ENCODE measurements at places on chromosomes 3 and 15. TPM values are rescaled to one million over a fixed set of nuclear protein-coding genes. Genes with fewer than 3 reads are reported as not detected.

- DNase-seq: no peak
Measured at GRCh38 chr3:29011441-29011840, 269.4 kb upstream of the RBMS3 start.

NPAP1 gene
- not detected for total RNA-seq

- no peak for DNase-seq
Measured at GRCh38 chr3:39361252-39361927, 21.8 kb upstream of the SLC25A38 start.

- DNase-seq: no peak
Measured at GRCh38 chr3:8539419-8539818, 37.8 kb downstream of the LMCD1 start.

DNA sequence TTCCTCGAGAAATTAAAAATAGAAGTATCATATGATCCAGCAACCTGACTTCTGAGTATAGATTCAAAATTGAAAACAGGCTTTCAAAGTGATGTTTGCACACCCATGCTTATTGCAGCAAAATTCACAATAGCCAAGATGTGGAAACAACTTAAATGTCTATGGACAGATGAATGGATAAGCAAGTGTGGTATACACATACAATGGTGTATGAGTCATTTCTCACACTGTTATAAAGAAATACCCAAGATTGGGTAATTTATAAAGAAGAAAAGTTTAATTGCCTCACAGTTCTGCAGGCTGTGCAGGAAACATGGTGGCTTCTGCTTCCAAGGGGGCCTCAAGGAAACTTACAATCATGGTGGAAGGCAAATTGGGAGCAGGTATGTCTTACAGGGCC, 100.8 kb downstream of the KLF13 start:
- DNase-seq: no peak

DNA sequence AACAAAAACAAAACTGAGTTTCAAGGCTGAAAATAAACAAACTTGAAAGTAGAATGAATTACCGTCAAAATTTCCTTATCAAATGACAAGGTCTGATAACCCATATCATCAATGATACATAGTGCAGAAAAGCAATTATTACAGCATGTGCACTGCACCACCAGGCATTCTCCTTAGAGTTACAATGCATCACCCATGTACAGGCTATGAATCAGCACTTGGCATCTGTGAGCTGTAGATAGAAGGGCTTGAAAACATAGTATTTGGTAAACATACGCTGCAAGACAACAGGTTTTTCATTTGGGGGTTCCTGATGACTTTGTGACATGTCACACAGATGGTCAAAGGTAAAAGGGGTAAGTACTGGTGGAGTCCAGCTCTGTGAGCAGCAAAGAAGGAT, 265.1 kb downstream of the CTNNB1 start:
- DNase-seq: no peak

DNA sequence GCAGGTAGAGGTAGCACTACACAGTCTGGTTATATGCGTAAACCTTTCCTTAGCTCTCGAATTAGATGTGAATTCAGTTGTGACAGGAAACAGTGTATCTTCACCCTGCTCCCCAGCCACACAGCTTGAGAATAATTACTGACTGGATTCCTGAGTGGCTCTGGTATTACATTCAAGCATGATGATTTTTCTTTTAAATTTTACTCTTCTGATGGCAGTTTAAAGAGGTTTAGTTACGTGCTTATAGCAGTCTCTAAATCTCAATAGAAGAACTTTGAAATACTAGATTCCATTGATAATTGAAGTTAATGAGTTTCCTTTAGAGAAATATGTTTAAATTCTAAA, 98.8 kb downstream of the FNDC3B start:
- no peak for DNase-seq

GRCh38 chr3:100465892-100466777, 26.3 kb upstream of the TMEM45A start:
- DNase-seq: no peak

- DNase-seq: no peak
Measured at GRCh38 chr15:43868406-43868805, 41.6 kb downstream of the WDR76 start.

- no peak for DNase-seq
Measured at GRCh38 chr3:122979211-122979610, 48.4 kb downstream of the SEMA5B start.

FRMD5 gene
- 1.5 TPM for total RNA-seq

GPR176 gene
- 31.2 TPM for total RNA-seq

IL17RD gene
- total RNA-seq: 5.1 TPM

DNA sequence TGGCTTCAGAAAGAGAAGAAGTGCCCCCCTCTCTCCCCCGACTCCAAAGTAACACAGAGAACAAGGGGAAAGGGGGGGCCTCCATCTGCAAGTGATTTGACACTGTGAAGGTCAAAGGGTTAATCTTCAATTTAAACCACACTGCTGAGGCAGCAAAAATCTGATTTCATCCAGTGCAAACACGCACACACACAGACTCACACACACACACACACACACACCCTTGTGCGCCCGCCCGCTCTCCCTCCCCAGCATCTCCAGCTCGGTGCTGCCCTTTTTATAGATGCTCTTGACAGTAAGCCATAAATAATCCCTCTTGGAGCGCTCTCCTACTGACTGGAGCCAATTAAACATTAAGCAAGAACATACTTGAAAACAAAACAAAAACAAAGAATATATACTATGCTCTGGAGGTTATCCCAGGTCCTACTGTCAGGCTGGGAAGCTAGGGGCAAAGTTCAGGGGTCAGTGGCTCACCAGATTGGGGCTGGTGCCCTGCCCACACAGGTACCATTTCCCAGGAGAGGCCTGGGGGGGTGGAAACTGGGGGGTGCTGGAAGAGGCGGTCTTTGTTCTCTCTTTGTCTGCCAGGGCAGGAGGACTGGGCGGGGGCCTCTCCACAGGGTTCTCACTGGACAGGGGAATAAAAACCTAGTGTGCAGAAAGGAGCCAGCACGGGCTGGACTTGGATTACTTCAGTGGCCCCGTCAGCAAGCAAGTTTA, 16.3 kb downstream of the BMF start:
- DNase-seq: no peak

- DNase-seq: no peak
Measured at GRCh38 chr15:76298986-76299385, 12.3 kb downstream of the ETFA start.

- DNase-seq: no peak
Measured at GRCh38 chr3:171685116-171685895, 125.0 kb downstream of the PLD1 start.

GRCh38 chr15:56469483-56469882, 4.5 kb upstream of the MNS1 start:
- DNase-seq: no peak

AMOTL2 gene
- 256 TPM for total RNA-seq

TSPAN3 gene
- 333 TPM for total RNA-seq

IGF2BP2 gene
- total RNA-seq: 68.8 TPM

GRCh38 chr15:73889053-73889761, 15.8 kb downstream of the TBC1D21 start:
- DNase-seq: no peak

VILL gene
- total RNA-seq: 2.6 TPM

GRCh38 chr15:42999201-42999779, 78.7 kb upstream of the TTBK2 start:
- DNase-seq: no peak

- no peak for DNase-seq
Measured at GRCh38 chr3:43015991-43016865, 37.1 kb downstream of the GASK1A start.

DNA sequence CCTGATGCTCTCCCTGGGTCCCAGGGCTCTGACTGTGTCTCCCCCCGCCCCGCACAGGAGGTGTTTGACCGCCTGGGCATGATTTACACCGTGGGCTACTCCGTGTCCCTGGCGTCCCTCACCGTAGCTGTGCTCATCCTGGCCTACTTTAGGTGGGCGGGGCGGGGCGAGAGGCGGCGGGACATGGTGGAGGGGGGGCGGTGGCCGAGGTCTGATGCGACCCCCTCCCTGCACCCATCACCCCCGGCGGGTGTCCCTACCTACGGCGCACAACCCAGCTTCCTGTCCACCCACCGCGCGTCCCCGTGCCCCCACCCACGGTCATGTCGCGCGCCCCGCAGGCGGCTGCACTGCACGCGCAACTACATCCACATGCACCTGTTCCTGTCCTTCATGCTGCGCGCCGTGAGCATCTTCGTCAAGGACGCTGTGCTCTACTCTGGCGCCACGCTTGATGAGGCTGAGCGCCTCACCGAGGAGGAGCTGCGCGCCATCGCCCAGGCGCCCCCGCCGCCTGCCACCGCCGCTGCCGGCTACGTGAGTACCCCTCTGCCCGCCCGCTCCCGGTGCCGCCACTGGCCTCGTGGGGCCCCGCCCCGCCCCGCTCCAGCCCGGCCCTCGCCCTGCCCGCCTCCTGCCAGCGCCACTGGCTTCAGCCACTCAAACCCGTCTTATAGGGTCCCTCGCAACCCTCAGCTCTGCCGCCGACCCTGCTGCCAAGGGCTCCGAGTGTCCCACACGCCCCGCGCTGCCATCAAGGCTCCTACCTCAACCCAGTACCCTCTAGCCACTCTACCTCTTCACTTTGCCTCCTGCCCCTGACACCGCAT, 21.0 kb downstream of the PTH1R start:
- peak; percentile 85 for DNase-seq

DNA sequence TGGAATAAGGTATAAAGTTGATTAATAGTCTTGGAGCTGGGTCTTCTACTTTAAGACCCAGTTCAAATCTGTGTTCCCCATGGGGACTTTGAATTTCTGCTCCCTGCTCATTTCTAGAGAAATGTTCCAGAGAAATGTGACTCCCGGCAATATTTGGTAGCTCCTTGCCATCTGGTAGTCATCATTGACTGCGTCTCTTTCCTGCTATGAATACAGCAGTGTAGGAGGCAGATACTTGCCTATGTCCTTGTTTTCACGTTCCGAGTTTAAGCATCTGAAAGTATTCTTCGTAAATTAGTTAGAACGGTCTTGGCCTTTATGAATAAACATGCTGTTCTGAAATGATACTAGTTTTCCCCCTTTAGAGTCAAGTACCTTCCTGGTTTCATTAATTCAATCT, 352.9 kb downstream of the PTPRG start:
- no peak for DNase-seq

SCG3 gene
- total RNA-seq: not detected

GRCh38 chr3:99960123-99960878, 142.6 kb downstream of the CMSS1 start:
- DNase-seq: no peak

DNA sequence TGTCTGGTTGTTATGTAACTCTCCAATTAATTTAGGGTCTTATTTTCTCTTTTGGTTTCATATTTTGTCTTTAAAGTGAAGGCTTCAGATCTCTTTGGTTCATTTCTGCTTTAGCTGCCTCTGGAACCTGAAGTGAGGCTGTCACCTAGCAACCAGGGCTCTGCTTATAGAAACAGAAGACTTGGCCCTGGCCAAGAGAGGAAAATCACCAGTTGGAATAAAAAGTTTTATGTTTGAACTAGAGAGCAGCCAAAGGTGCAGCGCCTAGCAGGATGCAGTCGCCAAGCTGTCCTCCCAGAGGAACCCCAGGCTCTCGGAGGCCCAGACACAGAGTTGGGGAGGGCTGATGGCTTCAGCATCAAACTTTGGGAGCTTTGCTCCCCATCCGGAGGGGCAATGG, 41.1 kb downstream of the LYZL4 start:
- DNase-seq: no peak

DNA sequence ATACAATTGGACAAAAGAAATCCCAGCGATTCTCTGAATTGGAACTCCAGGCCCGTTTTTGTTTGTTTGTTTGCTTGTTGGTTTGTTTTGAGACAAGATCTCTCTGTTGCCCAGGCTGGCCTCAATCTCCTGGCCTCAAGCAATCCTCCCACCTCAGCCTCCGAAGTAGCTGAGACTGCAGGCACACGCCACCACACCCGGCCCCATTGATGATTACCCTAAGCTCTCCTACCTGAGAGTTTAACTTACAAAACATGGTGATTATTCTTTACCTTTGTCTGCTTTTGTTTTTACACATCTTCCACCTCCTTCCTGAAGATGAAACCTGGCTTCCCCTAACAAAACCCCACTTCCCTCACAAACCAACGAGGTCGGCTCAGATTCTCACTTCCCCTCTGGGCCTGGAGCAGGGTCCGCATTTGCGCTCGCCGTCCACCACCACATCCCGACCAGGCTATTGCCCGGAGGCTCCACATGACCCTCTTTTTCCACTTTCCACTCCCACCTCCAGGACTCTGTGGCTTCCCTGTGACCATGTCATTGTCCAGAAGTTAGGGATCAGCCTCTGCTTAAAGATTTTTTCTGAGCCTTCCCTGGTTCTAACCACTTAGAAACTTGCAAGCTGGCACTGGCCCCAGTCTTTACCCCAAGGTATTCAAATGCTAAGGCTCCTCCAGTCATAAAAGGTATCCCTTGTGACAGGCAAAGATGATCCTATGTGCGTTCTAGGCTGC, 14.8 kb downstream of the KLHL6 start:
- no peak for DNase-seq

DNA sequence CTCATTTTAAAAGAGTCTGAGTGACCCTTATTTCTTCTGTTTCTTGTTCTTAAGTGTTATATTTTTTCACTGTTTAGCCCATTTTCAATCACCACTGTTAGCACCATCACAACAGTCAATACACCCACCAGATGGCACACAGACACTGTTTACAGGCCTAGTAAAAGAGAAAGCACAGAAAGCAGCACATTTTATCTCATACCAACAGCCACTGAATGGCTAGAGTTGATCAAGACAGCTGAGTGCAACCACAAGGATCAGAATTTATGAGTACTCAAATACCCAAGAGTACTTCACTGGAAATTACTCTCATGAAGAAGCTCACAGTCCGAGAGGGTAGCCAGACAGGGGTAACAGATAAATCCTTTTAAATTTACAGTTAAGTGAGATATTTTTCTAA, 127.0 kb downstream of the TFDP2 start:
- DNase-seq: no peak

GRCh38 chr3:188046561-188047211, 107.3 kb upstream of the LPP start:
- no peak for DNase-seq

GRCh38 chr3:150035301-150035779, 64.6 kb upstream of the PFN2 start:
- no peak for DNase-seq

GRCh38 chr15:60752973-60753720, 274.2 kb upstream of the ICE2 start:
- DNase-seq: no peak

GRCh38 chr15:89098281-89098680, 10.0 kb downstream of the ABHD2 start:
- no peak for DNase-seq

GRCh38 chr3:194120789-194121770, 14.9 kb upstream of the HES1 start:
- no peak for DNase-seq

- no peak for DNase-seq
Measured at GRCh38 chr3:129014148-129014547, 13.0 kb downstream of the EFCC1 start.

- DNase-seq: no peak
Measured at GRCh38 chr3:64098670-64099069, 75.4 kb upstream of the PSMD6 start.

GRCh38 chr3:7190095-7190494, 329.2 kb downstream of the GRM7 start:
- DNase-seq: no peak

DNA sequence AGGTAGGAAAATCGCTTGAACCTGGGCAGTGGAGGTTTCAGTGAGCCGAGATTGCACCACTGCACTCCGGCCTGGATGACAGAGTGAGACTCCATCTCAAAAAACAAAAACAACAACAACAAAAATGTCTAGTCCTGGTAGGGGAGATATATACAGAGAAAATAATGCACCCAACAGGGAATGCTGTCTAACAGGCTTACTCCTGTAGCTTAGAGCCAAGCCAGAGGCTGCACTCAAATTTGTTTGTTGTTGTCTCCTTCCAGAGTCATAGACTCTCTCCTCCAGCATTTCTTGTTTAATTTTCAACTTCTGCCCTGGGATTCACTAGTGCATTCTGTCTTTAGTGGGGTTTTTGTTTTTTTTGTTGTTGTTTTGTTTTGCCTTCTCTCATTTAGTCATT, 4.6 kb upstream of the TRA2B start:
- DNase-seq: no peak

DNAJA4 gene
- total RNA-seq: not detected
